ENCODE measurements at places on chromosomes 16 and 17.

DNA sequence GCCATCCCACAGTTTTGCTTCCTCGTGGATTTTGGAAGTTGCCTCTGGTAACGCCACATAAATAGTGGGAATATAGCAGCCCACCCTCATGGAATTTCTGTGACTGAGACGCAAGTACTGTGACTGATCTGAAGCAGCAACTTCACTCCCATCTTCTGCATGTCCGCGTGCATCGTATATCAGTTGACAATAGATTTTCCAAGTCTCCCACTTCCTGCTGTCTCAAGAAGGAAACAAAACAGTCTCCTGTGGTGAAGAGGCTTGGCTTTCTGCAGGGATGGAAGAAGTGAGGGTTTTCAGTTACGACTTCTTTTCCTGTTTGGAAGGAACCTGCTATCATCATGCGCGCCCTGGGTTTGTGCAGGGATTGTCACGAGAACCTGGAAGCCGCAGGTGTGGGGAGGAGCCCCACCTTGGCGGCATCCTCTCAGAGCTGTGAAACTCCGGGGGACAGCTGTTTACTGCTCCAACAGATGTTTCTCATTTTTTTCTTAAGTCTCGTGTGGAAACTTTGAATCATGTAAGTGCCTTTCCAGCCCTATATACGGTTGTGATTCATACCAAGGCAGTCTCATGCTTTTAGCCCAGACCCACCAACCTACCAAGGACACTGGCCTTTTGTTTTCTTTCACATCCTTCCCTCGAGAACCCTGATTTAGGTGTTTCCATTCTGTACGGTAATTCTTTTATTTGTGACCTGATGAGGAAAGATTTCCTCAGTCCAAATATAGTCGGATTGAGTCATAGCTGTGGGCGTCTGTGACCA lies 57.5 kb downstream of the WIPI1 start:
- DNase-seq, result no peak

GRCh38 chr16:54546521-54546920 lies 259.9 kb upstream of the IRX3 start:
- DNase-seq, result no peak

DNA sequence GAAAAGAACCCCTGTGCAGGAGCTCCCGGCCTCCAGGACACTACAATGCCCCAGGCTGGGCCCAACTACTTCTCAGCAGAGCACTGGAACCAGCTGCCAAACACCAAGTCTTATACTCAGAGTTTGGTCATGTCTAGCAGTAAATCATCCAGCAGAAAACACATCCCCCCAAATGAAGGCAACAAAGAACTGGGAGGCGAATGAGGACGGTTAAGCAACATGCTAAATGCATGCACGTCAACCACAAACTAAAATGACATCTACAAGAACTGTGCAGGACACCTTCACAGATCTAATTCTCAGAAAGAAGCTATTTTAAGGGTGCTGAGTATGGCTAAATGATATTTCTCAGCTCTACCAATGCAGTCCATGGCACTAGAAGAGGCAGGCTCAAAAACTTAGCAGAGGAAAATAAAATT lies 7.6 kb upstream of the IRX5 start:
- DNase-seq, result no peak

GRCh38 chr16:11258553-11259492 lies 2.8 kb upstream of the SOCS1 start:
- DNase-seq, result no peak

DNA sequence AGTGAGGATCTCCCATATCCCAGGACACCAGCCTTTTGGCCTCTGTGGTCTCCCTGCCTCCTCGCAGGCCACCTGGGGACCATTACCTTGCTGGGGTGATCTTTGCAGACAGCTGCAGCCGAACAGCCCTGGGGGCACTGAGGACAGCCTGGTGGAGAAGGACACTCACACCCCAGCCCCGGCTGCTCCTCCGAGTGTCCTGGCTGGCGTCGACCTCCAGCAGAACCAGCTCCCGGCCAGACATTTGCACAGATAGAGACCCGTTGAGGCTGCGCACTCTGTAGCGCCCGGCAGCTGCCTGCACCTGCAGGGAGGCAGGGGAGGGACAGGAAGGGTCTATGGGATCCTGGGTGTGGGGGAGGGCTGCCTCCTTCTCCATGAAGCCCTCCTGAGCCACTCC lies 90.3 kb downstream of the RMI2 start:
- no peak for DNase-seq

DNA sequence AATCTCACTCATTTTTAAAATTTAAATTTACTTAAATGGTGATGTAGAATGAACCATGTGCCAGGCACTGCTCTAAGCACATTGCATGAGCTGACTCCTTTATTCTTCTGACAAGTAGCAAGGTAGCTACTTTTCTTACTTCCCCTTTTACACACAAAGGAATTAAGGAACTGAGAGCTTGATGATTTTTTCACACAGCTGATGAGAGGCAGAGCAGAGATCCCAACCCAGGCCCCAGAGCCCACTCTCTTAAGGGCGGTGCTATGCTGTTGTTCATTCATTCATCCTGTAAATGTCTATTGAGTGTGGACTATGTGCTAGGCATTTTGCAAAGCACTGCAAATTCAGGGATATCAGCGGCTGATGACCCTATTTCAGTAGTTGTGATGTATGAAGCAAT lies 17.9 kb downstream of the SEC14L5 start:
- DNase-seq, result no peak
